Central memory CD8-positive, alpha-beta T cell (primary cell): ENCODE measurements at places on chromosomes 12 and 14.

GRCh38 chr14:83873669-83874068 is 1656.3 kb upstream of the FLRT2 start:
- H3K4me1 ChIP-seq = no peaks in the 10 kb centered on the region
- H3K27ac ChIP-seq = no peak overlapping the region
- H3K27me3 ChIP-seq = no peaks in the 10 kb centered on the region
- no peak overlapping the region for H3K4me3 ChIP-seq
- DNase-seq = no peak

- H3K27me3 ChIP-seq = no peaks in the 10 kb centered on the region
- H3K36me3 ChIP-seq = peaks cover 27% of the 10 kb centered on the region
- no peak overlapping the region for H3K27ac ChIP-seq
- no peak overlapping the region for H3K4me3 ChIP-seq
- DNase-seq = no peak
Observed at GRCh38 chr12:108798551-108799221, 58.7 kb downstream of the SSH1 start.

- no peak for DNase-seq
- peaks cover 8% of the 10 kb centered on the region for H3K36me3 ChIP-seq
- no peak overlapping the region for H3K27ac ChIP-seq
- H3K4me1 ChIP-seq = no peaks in the 10 kb centered on the region
- H3K4me3 ChIP-seq = no peak overlapping the region
Observed at GRCh38 chr14:67584978-67585377, 15.1 kb downstream of the PIGH start.

- H3K36me3 ChIP-seq = no peaks in the 10 kb centered on the region
- H3K27ac ChIP-seq = no peak overlapping the region
- no peaks in the 10 kb centered on the region for H3K4me1 ChIP-seq
Observed at GRCh38 chr12:6125310-6125608, 789 bp upstream of the VWF start.

DNA sequence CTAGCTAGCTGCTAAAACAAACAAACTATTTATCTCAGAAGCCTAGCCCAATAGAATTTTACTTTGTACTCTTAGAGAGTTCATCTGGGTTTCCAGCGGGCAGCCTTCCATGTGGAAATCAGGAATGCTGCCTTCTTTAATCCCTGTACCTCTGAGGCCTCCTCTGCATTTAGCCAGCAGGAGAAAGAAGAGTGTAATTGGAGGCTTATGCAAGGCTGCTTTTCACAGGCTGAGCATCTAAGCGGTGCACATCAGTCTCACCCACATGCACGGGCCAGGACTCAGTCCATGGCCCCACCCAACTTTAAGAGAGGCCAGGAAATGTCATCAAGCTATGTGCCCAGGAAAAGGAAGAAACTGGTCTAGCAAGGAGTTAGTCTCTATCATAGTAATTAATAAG is 14.0 kb upstream of the PTGDR start:
- no peaks in the 10 kb centered on the region for H3K36me3 ChIP-seq
- H3K27me3 ChIP-seq = no peaks in the 10 kb centered on the region
- H3K4me3 ChIP-seq = no peak overlapping the region
- no peak overlapping the region for H3K27ac ChIP-seq
- H3K4me1 ChIP-seq = peaks cover 27% of the 10 kb centered on the region
- no peak for DNase-seq

GRCh38 chr14:92525322-92526095 is 11.9 kb downstream of the RIN3 start:
- no peaks in the 10 kb centered on the region for H3K27me3 ChIP-seq
- peak overlapping the region; percentile 72 for H3K27ac ChIP-seq
- no peak for DNase-seq

DNA sequence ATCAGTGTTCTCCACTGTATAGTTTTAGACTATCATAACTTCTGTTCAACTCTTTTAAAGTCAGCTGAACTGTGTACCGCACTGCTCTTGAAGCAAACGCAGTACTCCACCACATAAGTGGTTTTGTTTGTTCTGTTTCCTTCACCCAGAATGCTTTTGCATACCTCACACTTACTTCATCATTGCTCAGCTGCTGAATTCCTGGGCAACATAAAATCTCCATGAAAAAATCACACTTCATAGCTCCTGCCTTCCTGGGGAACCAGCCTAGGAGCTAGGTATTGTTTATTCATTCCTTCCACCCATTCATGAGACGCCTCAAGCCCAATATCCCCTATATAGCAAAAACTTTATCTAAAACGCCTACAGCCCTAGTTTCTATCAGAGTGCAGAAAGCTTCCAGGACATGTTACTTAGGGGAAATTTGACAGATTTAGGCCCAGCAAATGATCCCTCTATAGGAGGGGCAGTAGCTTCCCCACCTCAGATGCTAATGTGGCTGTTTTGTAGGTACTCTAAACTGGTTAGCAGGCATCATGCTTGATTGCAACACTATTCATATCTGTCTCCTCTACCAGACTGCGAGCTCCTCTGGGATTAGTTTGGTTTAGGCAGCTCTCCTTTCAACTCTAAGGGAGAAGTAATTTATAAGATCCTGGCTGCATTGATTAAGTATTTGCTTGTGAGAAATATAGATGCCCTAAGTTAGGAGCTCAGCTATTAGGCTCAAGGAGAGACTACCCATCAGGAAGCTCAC is 44.5 kb downstream of the LRRC9 start:
- H3K27me3 ChIP-seq = peaks cover 9% of the 10 kb centered on the region
- no peak overlapping the region for H3K27ac ChIP-seq
- H3K36me3 ChIP-seq = no peaks in the 10 kb centered on the region
- H3K4me3 ChIP-seq = peak overlapping the region; percentile 84
- peaks cover 10% of the 10 kb centered on the region for H3K4me1 ChIP-seq
- no peak for DNase-seq

- H3K4me3 ChIP-seq = no peak overlapping the region
- H3K27me3 ChIP-seq = peaks cover 18% of the 10 kb centered on the region
- DNase-seq = no peak
- H3K36me3 ChIP-seq = no peaks in the 10 kb centered on the region
- no peaks in the 10 kb centered on the region for H3K4me1 ChIP-seq
Observed at GRCh38 chr14:64834965-64835364, 44.7 kb downstream of the SPTB start.

DNA sequence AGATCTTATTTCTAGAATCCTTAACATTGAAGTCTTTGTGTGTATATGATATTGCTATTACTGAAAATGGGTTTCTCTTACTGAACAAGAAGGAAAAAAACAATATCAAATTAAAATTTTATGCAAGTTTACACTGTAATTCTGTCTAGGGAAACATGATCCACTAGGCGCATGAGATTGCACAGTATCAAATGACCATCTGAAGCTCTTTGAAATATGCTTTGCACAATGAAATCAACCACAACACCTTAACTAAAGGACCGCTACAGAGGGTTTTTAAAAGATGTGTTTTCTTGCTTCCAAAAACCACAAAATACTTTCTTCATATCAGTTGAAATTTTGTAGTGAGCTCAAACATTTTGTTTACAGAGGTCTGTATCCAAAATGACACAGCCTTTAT is 15.1 kb upstream of the KERA start:
- no peaks in the 10 kb centered on the region for H3K27me3 ChIP-seq
- H3K36me3 ChIP-seq = no peaks in the 10 kb centered on the region
- DNase-seq = no peak
- no peak overlapping the region for H3K27ac ChIP-seq

GRCh38 chr12:100254876-100255275 is 12.0 kb downstream of the DEPDC4 start:
- H3K27ac ChIP-seq = no peak overlapping the region
- no peaks in the 10 kb centered on the region for H3K4me1 ChIP-seq
- H3K4me3 ChIP-seq = no peak overlapping the region
- H3K36me3 ChIP-seq = no peaks in the 10 kb centered on the region
- no peaks in the 10 kb centered on the region for H3K27me3 ChIP-seq

- H3K27ac ChIP-seq = peak overlapping the region; percentile 88
- no peak overlapping the region for H3K4me3 ChIP-seq
- H3K4me1 ChIP-seq = peaks cover 43% of the 10 kb centered on the region
- H3K36me3 ChIP-seq = peaks cover 9% of the 10 kb centered on the region
- no peak for DNase-seq
- no peaks in the 10 kb centered on the region for H3K27me3 ChIP-seq
Observed at GRCh38 chr12:94245631-94246383, 97.4 kb downstream of the PLXNC1 start.

- DNase-seq = no peak
- peaks cover 42% of the 10 kb centered on the region for H3K4me1 ChIP-seq
- peak overlapping the region; percentile 98 for H3K27ac ChIP-seq
- peak overlapping the region; percentile 83 for H3K4me3 ChIP-seq
- peaks cover 5% of the 10 kb centered on the region for H3K36me3 ChIP-seq
Observed at GRCh38 chr12:94208622-94208966, 60.2 kb downstream of the PLXNC1 start.

DNA sequence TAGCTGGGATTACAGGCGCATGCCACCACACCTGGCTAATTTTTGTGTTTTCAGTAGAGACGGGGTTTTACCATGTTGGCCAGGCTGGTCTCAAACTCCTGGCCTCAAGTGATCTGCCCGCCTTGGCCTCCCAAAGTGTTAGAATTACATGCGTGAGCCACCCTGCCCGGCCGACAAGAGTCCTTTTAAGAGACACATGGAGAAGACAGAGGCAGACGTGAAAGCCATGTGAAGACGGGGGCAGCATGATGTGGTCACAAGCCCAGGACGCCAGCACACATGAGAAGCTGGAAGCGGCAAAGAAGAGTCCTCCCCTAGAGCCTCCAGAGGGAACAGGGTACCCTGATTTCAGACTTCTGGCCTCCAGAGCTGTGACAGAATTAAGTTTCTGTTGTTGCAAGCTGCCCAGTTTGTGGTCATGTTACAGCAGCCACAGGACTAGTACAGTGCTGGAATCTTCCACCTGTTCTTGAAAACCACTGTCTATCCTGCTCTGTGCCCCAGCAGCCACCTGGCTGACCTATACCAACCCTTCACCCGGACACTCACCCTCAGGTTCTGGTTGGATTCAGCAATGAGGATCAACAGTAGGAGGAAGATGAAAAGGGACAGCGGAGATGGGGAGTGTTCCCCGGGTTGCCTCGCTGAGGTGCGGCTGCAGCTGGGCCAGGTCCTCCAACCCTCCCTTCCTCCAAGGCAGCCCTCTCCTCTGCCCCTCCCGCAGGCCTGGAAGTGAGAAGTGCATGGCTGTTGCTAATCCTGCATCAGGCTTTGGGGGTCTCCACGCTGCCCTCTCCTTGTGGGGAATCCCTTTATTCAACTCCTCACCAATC is 16.9 kb downstream of the VPS37B start:
- H3K27me3 ChIP-seq = no peaks in the 10 kb centered on the region
- H3K4me3 ChIP-seq = no peak overlapping the region
- no peak for DNase-seq
- H3K4me1 ChIP-seq = peaks cover 79% of the 10 kb centered on the region

- H3K4me3 ChIP-seq = no peak overlapping the region
- no peaks in the 10 kb centered on the region for H3K27me3 ChIP-seq
- peaks cover 20% of the 10 kb centered on the region for H3K36me3 ChIP-seq
- DNase-seq = no peak
Observed at GRCh38 chr12:51009056-51009440, 17.1 kb downstream of the SLC11A2 start.

- peak overlapping the region; percentile 85 for H3K4me3 ChIP-seq
- H3K36me3 ChIP-seq = peaks cover 17% of the 10 kb centered on the region
Observed at GRCh38 chr12:52007982-52008510, 1.3 kb downstream of the TAMALIN start.

- DNase-seq = no peak
- no peak overlapping the region for H3K4me3 ChIP-seq
- H3K27me3 ChIP-seq = no peaks in the 10 kb centered on the region
- peaks cover 28% of the 10 kb centered on the region for H3K36me3 ChIP-seq
Observed at GRCh38 chr12:123468786-123469185, 10.8 kb downstream of the SNRNP35 start.

DNA sequence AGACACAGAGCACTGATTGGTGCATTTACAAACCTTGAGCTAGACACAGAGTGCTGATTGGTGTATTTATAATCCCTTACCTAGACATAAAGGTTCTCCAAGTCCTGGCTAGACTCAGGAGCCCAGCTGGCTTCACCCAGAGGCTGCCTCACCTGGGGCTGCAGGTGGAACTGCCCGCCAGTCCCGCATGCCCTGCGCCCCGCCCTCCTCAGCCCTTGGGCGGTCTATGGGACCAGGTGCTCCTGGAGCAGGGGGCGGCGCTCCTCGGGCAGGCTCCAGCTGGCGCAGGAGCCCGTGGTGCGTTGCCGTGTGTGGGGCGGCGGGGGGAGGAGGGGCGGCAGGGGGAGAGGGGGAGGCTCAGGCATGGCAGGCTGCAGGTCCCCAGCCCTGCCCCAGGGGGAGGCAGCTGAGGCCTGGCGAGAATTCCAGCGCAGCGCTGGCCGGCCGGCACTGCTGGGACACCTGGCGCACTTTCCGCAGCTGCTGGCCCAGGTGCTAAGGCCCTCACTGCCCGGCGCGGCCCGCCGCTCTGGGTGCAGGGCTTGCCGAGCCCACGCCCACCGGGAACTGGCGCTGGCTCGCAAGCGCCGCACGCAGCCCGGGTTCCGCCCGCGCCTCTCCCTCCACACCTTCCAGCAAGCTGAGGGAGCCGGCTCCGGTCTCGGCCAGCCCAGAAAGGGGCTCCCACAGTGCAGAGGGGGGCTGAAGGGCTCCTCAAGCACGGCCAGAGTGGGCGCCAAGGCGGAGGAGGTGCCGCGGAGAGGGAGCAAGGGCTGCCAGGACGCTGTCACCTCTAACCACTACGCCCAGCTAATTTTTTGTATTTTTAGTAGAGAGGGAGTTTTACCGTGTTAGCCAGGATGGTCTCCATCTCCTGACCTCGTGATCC is 3.1 kb upstream of the SLCO1B3 start:
- DNase-seq = no peak
- H3K4me1 ChIP-seq = no peaks in the 10 kb centered on the region
- no peaks in the 10 kb centered on the region for H3K27me3 ChIP-seq
- H3K27ac ChIP-seq = no peak overlapping the region

- peak; percentile 37 for DNase-seq
- H3K27me3 ChIP-seq = peaks cover 32% of the 10 kb centered on the region
- H3K27ac ChIP-seq = no peak overlapping the region
- no peaks in the 10 kb centered on the region for H3K36me3 ChIP-seq
Observed at GRCh38 chr12:52213564-52214420, 19.3 kb upstream of the KRT7 start.

GRCh38 chr12:131671871-131672270 is 39.0 kb upstream of the SFSWAP start:
- no peak for DNase-seq
- H3K4me1 ChIP-seq = no peaks in the 10 kb centered on the region
- H3K4me3 ChIP-seq = no peak overlapping the region
- no peak overlapping the region for H3K27ac ChIP-seq
- H3K27me3 ChIP-seq = peaks cover 14% of the 10 kb centered on the region
- H3K36me3 ChIP-seq = peaks cover 3% of the 10 kb centered on the region

GRCh38 chr14:53109105-53110041 is 43.8 kb downstream of the DDHD1 start:
- H3K27me3 ChIP-seq = no peaks in the 10 kb centered on the region
- H3K36me3 ChIP-seq = peaks cover 5% of the 10 kb centered on the region
- H3K27ac ChIP-seq = no peak overlapping the region
